ENCODE measurements at places on chromosomes 1 and 21.

DNA sequence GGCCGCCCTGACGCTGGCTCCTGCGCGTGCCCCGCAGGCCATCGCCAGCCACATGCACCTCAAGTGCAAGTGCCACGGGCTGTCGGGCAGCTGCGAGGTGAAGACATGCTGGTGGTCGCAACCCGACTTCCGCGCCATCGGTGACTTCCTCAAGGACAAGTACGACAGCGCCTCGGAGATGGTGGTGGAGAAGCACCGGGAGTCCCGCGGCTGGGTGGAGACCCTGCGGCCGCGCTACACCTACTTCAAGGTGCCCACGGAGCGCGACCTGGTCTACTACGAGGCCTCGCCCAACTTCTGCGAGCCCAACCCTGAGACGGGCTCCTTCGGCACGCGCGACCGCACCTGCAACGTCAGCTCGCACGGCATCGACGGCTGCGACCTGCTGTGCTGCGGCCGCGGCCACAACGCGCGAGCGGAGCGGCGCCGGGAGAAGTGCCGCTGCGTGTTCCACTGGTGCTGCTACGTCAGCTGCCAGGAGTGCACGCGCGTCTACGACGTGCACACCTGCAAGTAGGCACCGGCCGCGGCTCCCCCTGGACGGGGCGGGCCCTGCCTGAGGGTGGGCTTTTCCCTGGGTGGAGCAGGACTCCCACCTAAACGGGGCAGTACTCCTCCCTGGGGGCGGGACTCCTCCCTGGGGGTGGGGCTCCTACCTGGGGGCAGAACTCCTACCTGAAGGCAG is 23.4 kb upstream of the ARF1 start:
- peak; percentile 62 for DNase-seq

GRCh38 chr1:99540744-99541143 is 105.2 kb upstream of the PALMD start:
- no peak for DNase-seq

GRCh38 chr1:153667439-153667838 is 3.4 kb downstream of the ILF2 start:
- DNase-seq = no peak

DNA sequence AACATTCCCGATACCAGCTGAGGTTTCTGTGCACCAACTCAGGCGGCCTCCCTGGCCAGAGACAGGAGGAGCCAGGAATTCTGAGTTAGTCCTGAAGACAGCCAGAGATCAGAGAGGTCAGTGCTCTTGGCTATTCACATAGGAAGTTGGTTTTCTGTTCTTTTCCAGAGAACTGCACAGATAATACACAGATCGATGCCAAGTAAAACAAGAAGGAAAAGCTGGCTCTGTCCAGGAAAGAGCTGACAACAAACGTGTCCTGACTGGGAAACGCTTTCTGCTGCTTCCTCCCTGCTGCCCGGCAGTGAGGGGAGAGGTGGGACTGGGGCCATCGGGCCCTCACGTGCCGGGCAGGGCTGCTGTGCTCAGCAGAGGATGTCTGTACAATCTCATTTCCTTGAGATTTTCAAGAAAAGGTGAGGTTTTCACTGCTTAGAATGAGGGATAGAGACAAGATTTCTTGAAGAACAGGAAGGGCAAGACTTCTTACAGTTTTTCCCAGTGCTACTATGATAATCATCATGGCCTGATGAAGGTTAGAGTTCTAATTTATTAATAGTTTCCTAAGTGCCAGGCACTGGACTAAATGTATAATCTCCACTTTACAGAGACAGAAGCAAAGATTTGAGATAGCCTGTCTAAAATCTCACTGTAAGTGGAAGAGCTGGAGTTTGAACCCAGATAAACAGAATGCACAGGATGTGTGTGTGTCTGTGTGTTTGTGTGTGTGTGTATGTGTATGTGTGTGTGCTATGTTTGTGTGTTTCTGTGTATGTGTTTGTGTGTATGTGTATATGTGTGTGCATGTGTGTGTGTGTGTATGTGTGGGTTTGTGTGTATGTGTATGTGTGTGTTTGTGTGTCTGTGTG is 211.0 kb upstream of the RAB4A start:
- DNase-seq = no peak

DNA sequence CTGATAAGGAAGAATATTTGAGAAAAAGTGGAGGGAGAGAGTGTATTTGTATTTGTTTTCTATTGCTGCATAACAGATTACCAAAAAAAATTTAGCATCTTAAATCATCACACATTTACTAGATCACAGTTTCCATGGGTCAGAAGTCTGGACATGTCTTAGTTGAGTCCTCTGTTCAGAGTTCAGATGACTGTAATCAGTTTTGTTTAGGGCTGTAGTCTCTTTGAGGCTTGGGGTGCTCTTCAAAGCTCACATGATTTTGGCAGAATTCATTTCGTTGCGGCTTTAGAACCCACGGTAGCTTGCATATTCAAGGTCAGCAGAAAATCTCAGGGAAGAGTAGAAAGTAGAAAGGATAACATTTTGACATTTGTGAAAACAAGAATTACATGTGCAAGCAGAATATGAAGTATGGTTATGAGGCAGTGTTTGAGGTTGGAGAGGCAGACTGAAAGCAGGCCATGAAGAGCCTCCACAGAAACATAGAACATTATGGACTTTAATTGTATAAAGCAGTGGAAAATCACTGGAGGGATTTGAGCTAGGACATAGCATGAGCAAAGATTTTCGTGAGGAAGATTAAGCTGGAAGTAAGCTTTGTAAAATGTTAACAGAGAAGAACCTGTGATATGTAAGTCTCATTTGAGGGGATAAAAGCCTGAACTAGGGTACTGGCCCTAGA is 110.6 kb upstream of the GPR52 start:
- DNase-seq = no peak

- DNase-seq = no peak
Measured at GRCh38 chr1:220755309-220755708, 7.2 kb downstream of the MTARC2 start.

- no peak for DNase-seq
Measured at GRCh38 chr1:198925567-198925966, 286.7 kb downstream of the PTPRC start.

DNA sequence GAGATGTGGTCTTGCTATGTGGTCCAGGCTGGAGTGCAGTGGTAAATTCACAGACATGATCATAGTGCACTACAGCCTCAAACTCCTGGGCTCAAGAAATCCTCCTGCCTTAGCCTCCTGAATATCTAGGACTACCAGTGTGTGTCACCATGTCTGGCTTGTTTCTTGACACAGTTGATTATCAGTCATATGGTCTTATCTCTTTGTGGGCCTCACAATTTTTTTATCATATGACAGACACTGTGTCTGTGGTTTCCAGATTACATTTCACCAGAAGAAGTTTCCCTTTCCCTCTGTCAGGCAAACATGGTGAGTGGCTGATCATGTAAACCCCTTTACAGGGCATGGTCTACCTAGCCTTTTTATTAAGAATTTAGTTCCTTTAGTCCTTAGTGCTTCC is 96.1 kb downstream of the HFM1 start:
- DNase-seq = no peak

- DNase-seq = no peak
Measured at GRCh38 chr1:41849211-41849759, 69.4 kb downstream of the HIVEP3 start.

GRCh38 chr1:160638540-160638857 is 8.3 kb downstream of the SLAMF1 start:
- no peak for DNase-seq

DNA sequence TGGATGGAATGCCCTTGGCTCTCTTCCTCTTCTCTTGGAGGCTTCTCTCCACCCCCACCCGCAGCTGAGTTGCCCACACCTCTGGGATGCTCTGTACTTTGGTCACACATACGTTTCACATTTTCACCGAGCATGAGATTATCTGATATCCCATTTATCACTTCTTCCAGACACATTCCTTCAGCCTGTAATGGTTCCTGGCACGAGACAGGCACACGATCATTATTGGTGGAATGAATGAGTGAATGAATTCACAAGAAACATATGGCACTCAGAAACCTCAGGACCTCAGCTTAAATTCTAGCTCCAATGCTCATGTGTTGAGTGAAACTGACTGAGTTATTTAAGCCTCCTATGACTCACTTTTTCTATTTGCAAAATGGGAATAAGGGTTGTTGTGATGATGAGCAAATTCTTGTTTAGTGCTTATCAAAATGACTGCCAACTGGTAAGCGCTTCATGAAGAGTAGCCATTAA is 242.7 kb upstream of the JUN start:
- DNase-seq = peak; percentile 38

DNA sequence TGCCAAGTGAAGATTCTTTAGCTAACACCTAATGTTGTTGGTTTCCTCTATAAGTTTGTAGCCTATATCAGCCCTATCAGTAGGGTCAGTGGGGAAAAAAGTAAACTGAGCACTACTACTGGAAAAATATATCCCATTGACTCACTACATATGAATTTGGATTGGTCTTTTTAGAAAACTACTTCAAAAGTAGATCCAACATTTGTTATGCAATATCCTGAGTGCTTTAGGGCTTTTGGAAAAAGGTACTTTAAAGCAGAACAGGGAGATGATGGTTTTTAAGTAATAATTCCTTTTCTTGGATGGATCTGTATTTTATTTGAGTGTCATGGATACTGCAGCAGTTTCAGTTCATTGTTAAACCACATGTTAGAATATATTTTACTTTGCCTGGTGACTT is 7.1 kb downstream of the C1orf21 start:
- no peak for DNase-seq

- DNase-seq = no peak
Measured at GRCh38 chr1:187053876-187054275, 225.1 kb downstream of the PLA2G4A start.

DNA sequence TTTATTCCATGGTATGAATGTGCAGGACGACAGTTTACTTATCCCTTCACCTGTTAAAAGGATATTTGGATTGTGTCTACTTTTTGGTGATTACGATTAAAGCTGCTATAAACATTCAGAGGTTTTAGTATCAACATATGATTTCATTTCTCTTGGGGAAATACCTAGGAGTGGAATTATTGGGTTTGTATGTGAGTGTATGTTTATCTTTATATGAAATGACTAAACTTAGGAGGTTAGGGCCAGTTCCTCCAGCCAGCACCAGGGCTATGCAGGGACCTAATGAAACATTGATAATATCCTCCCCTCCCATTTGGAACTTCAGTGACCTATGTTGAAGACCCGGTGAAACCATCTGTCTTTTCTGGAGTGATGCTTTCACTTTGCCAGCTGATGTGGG is 13.8 kb downstream of the TMEM51 start:
- DNase-seq = no peak

GRCh38 chr1:175217721-175218531 is 25.4 kb upstream of the KIAA0040 start:
- DNase-seq = no peak

- DNase-seq = no peak
Measured at GRCh38 chr1:153432874-153433681, 16.8 kb downstream of the S100A7A start.

DNA sequence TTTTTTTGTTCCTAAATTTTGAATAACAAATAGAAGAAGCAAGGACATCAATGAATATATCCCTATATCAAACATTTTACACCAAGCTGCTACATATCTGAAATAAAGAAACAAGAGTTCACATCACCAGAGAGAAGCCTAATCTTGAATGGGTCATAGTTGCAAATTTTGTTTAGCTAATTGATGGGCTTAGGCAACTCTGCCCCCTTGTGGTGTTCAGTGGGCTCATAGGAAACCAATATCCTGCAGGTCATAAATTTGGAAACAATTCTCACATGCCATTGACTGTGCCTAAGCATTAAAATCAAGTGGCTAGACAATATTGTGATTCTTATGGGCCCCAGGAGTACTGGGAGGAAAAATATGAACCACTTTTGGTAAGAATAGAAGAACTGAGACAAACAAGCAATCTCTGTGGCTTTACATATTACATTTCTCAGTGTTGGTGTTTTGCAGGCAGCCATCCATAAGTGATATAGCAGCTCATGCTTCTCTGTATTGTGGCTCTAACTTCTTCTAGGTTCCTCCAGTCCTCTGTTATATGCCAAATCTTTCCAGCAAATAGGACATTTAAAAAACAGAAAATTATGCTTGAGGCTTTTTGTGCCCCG is 1262.8 kb upstream of the PRMT6 start:
- DNase-seq = no peak

DNA sequence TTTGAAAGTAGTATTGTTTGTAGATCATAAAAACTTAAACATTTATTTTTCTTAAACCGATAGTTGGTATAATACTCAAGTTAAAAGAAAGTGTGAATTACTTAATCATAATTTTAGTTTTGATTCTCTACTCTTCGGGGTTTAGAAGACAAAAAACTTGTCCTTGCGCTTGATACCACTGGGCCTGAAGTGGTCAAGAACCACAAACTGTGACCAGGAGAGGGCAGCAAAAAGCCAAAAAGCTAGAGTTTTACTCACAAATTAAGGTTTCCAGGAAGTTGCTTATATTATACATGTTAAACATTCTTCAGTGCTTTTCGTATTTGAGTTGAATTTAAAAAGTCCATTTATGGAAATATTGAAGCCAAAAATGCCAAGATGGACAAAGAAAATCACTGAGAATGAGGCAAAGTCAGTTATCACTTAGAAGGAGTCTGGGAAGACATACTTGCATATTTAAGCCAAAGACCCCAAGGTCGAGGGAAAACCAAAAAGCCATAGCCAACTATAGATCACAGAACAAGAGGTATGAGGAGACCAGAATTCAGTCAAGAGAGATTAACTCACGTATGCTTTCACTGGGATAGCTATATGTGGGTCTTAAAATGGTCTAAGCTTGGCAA is 34.2 kb downstream of the EFCAB7 start:
- no peak for DNase-seq

DNA sequence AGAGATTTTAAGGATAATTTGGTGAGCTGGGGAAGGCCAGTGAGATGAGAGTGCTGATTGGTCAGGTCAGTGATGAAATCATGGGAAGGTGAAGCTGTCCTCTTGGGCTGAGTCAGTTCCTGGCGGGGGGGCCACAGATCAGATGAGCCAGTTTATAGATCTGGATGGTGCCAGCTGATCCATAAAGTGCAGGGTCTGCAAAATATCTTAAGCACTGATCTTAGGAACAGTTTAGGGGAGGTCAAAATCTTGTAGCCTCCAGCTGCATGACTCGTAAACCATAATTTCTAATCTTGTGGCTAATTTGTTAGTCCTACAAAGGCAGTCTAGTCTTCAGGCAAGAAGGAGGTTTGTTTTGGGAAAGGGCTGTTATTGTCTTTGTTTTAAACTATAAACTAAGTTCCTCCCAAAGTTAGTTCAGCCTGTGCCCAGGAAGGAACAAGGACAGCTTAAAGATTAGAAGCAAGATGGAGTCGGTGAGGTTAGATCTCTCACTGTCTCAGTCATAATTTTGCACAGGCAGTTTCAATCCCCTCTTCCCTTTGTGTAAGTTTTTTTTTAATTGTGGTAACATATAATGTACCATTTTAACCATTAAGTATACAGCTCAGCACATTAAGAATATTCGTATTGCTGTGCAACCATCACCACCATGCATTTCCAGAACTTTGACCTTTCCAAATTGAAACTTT is 39.4 kb downstream of the PTAFR start:
- DNase-seq = no peak

- no peak for DNase-seq
Measured at GRCh38 chr1:20430355-20431175, 55.4 kb downstream of the CAMK2N1 start.

- no peak for DNase-seq
Measured at GRCh38 chr1:67298762-67299161, 8.9 kb upstream of the IL12RB2 start.

All from GM06990 (cell line).